ENCODE measurements at places on chromosomes 7 and 10. TPM values are rescaled to one million over a fixed set of nuclear protein-coding genes. Genes with fewer than 3 reads are reported as not detected.

The PNLIPRP1 gene
- not detected for total RNA-seq

- no peak for DNase-seq
Observed at GRCh38 chr7:78993341-78993740, 460.1 kb downstream of the MAGI2 start.

The GRID1 gene
- total RNA-seq, result 10.7 TPM

DNA sequence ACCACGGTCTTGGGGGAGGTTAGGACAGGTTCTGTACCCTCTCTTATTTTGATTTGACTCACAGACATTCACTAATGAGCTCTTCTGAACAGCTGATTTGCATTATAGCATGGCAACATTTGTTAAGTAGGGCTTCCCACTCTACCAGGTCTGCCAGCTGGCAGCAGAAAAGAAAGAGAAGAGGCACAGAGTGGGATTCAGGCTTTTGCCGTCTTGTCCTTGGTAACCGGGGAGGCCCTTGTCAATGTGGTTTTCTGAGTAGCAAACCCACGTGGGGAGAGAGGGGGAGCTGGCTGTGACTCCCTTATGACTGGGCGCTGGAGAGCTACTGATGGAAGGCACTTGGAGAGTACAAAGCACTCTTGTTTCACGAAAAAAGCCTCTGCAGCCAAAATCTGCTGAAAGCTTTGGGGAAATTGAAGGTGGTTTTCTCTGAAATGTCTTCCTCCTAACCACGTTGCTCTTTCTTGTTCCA is 355.3 kb upstream of the GALNT17 start:
- DNase-seq, result no peak

- no peak for DNase-seq
Observed at GRCh38 chr7:68133045-68133444, 1136.4 kb downstream of the TYW1 start.

DNA sequence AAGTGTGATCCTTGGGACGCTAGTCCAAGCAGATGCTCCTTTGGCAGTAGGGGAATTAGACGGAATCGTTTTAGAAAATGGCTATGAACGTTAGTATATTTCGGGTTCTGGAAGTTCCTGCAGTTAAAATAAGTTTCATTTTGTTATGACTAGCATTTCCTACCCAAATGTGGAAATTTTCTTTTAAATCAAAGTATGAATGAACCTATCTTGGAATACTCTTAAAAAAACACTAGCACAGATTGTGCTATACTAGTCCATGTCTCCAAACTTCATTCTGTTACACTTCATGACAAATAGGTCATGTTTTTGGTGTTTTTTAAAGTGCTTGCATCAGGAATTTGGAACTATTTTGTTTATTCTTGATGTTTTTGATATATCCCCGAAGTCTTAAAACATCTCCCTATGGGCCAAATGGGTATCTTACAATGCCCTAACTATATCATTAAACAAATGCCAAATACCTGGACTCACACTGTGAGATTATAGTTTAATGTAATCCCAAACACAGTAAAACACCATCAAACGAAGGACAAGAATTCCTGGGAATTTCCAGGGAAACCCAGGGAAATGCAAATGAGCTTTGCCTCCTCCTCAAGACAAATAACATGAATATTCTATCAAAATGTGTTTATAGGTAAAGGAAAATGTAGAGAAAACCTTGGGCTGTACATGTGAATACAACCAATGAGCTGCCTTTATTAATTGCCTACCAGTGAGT is 75.9 kb upstream of the PTPRZ1 start:
- no peak for DNase-seq

The GJD4 gene
- total RNA-seq, result not detected

DNA sequence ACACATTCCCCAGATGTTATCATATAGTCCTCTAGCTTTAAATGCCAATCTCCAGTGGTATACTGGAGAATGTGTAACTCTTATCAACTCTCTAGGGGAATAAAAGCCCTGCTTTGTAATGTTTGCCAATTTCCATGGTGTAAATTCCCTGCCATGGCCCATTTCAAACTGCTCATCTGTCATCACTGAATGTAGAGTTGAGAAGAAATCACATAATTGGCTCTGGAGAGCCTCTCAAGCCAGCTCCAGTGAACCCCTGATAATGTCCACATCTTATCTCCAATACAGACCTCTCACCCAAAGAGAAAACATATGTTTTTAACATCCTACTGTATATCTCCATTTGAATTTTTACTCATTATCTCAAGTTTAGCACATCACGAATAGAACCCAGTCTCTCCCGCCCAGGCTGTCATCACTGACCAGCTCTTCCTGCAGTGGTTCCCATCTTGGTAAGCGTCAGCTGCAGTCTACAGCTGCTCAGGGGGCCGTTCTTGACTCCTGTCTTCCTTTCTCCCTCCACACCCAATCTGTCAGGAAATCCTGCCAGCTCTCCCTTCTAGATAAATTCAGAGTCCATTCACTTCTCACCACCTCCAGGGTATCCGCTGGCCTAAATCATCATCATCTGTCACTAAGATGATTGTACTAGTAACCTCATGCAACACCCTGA is 332.4 kb downstream of the FRMD4A start:
- no peak for DNase-seq

DNA sequence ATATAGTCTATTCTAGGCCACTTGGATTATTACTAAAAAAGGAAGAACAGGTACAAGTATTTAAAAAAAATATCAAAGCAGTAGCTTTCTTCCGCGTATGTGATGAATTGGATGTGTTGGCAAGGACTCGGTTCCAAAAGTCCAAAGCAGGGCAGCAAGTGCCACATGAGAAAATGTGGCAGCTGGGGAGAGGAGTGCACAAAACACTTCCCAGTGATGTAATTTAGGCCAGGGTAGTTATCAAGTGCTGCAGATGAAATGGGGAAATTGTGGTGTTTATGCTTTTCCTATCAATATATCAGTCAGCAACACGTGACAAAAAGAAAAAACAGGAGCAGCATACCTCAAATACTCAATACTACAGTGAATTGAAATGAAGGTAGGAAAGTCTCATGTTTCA is 7.0 kb downstream of the RHOBTB1 start:
- DNase-seq, result no peak
